AG09319 (cell line): ENCODE measurements at places on chromosomes 6 and 20.

DNA sequence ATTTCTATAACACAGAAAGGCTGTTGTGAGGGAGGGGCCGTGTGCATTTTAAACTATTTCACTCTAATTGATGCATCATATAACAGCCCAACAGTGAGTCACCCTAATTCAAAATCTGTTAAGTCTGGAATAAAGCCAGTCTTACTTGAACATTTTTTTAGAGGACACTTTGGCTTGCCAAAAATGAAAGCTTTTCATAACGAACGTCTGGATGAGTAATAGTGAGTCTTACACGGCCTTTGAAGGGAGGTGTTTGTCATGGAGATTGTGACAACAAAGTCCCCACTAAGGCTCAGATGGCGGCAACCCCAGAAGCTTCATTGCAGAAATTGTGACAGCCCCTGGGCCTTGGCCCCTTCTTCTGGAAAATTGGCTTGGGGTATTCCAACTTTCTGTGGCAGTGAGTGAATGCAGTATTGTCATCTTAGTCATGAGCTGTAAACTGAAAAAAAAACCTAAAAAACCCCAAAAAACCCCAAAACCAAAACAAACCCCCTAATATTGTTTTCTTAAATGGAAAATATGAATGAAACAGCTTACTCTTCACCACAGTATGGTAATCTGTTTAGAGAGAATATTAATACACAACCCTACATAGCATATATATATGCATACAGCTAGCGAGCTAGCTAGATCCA is 92.6 kb upstream of the CLDN20 start:
- peak; percentile 53 for DNase-seq

DNA sequence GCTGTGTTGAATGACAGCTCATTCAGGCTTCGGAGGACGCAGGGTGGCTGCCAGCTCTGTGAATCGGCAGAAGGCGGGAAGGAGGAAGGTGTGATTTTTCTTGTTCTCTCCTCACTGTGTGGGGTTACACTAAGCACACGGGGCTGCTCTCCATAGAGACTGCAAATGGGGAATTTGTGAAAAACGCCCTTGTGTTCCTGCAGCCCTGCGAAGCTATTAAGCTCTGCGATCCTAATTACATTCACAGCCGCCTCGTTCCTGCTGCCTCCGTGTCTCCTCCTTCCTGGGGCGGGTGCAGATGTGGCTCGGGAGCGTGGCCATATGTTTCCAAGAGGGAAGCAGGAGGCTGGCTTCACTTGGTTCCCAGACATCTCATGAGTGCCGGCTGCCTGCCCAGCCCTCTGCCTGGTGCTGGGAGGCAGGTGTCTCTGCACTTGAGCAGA is 124.0 kb downstream of the TOX2 start:
- no peak for DNase-seq

GRCh38 chr20:59940956-59941294 is 736 bp downstream of the FAM217B start:
- no peak for DNase-seq

- no peak for DNase-seq
These were observed 3.0 kb upstream of the PHACTR2 start for GRCh38 chr6:143674483-143675381.

GRCh38 chr20:44006578-44006977 is 91.9 kb downstream of the TOX2 start:
- DNase-seq = no peak

GRCh38 chr20:60804240-60804917 is 447.7 kb upstream of the CDH4 start:
- no peak for DNase-seq

DNA sequence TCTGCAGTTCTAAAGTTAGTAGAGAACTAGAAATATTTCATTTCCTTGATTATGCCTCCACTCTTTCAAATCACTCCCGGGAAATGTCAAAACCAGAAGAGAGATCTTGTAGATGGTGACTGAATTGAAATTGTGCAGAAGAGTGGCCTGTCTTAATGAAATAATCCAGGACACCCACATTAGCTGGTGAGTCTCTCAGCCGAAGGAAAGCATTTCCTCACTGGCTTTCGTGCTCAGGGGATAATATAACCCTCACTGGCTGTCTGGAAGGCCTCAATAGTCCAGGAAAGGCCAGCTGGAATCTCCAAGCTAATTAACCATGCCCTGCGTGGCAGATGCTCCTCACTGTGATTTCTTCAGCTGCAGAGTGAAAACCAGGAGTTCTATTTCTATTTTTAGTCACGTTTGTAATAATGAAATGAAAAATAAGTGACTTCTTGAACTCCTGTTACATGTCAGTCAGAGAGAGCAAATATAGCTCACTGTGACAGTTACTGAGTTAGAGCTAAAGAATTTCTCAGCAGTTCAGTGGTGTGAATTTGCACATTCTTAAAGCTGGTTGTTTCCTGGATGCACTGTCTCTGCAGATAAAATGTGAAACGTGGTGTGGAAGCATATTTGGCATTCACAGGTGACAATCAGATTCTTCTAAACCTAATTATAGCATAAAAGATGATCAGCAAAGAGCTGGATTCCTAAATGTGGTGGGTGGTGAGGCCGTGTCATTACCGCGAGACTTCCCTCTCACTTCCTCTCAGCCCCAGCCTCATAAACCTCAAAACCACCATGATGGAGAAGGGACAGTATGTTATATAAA is 211.7 kb downstream of the LMBRD1 start:
- DNase-seq = no peak

DNA sequence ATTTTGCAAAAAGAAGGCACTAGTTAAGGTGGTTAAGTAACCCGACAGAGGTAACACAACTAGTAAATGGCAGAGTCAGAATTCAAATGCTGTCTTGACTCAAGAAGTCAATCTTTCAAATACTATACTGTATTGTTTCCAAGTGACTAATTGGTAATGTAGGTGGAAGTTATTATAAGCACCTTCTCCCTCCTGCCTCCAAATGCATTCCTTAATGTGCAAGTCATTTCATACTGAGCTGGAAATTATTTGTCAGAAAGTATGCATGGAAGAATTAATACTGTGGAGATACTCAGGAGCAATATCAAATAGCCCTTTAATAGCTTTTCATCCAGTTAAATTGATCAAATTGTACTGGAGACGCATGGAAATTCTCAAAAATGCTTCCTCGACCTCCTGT is 579.1 kb downstream of the DOK5 start:
- no peak for DNase-seq

DNA sequence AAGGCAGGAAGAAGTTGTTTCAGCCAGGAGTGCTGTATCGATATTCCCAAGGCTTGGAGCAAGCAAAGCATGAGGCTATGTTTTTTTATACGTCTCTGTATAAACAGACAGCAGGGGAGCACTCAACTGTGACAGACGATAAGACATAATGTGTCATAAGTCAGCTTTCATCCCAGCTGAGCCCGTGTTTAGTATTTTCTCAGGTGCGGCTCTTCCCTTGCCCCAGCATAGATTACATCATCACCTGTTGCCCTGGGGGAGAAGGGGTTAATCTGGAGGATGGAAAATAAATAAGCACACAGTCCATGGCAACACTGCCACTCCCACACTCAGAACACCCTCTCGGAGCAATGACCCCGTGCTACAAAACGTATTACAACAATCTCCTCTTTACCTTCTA is 22.1 kb upstream of the KCNK5 start:
- no peak for DNase-seq

DNA sequence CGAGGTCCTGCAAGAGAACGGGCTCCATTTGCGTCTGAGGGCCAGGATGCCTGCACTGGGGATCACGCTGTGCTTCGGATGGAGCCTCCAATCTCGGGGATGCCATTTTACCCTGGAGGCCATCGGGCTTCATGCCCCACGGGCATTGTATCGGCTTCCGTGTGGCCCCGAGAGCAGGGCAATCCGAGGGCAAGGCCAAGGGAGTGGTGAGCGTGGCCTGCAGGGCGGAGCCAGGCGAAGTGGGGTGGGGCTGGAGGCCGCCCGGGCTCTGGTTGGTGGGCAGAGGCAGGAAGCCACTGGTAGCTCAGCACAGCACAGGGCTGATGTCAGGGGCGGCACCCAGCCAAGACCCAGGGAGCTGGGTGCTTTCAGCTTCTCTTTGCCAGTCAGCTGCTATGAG is 57.5 kb upstream of the BHLHE23 start:
- DNase-seq = no peak

GRCh38 chr20:57432862-57433491 is 41.8 kb downstream of the RBM38 start:
- DNase-seq = no peak

- no peak for DNase-seq
These were observed 203.4 kb upstream of the SULF2 start for GRCh38 chr20:47988676-47989075.

- no peak for DNase-seq
These were observed 17.8 kb downstream of the FOXQ1 start for GRCh38 chr6:1329708-1330107.

- no peak for DNase-seq
These were observed 44.1 kb upstream of the GCM1 start for GRCh38 chr6:53192682-53193188.

GRCh38 chr20:16555754-16556153 is 17.5 kb downstream of the KIF16B start:
- no peak for DNase-seq

DNA sequence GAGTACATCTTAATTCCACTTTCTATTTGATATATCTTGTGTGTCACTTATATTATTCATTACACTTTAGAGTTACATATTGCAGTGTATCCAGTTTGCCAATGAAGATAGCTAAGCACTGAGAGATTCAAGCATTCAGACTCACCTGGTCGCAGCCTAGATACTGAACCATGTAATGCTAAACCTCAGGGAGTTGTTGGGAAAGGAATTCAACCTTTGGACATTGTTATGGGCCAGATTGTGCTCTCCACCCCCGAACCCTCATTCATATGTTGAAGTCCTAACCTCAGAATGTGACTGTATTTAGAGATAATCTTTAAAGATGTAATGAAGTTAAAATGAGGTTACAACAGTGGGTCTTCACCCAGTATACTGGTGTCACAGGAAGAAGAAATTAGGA is 13.8 kb upstream of the KIF16B start:
- no peak for DNase-seq

- no peak for DNase-seq
These were observed 60.1 kb upstream of the PHIP start for GRCh38 chr6:79138146-79138545.

GRCh38 chr20:34232494-34233087 is 8.6 kb upstream of the ASIP start:
- no peak for DNase-seq

DNA sequence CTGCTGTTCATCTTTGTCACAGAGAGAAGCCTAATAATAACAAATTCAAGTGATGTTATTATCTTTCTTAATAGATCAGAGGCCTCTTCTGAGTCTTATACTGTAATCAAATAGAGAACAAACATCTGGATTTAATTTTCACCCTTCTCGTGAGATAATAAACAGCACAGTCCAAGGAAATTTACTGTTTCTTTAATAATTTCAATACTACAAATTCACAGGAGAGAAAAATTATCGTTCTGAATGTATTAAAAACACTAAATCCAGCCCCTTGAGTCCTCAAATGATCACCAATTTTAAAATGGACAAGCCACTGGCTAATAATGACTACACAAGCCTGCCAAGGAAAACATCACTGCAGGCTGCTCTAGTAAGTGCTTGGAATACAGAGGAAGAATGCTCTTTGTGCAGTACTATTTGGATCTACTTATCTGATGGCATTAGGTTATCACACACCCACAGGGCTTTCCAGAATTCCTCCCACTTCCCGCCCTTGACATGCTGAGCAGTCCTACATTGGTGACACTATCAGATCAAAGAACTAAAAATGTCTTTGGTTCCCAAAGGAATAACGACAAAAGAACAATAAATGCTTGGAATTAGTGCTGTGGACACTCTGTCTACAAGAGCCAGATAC is 38.1 kb downstream of the SYNE1 start:
- no peak for DNase-seq

DNA sequence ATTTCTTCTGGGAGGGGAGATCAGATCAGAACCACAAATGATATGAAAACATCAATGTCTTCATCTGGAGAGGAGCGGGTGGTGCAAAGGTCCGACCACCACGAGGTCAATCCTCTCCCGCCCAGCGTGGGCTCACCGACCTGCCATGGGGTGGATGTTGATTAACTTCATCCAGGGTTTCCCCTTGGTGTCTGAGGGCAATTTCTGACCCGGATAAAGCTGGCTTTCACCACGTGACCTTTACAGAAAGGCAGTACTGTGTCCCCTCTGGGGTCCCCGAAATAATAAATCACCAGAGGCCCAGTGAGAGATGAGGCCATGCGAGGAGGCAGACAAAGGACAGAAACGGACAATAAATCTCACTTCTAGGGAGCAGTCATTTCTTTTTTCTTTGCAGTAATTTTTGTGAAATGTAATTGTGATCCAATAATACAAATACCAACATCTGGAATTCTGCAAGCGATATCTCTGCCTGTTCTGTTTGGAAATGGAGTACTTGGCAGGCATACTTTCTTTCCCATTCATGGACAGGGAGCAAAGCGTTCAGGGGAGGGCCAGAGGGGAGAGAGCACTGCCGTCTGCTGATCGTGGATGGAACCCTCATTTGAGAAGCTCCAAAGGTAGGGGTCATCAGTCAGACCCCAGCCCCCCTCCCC is 55.1 kb upstream of the APCDD1L start:
- no peak for DNase-seq

DNA sequence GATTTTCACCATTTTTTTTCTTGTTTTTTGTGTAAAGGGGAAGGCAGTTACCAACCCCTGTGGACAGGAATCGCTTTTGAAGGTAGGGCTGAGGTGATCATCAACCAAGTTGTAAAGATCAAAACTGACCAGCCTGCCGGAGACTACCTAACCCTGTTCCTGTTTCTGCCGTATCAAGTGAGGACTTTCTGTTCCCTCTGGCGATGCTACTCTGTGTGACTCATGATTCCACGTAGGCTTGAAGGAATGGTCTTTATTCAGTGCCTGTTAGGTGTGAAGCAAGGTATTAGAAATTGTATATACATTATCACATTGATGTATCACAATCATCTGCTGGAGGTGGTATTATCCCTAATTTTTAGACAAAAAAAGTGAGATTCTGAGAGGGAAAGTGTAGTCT is 161.3 kb downstream of the SOX4 start:
- no peak for DNase-seq
